ENCODE measurements at places on chromosomes 12 and 14.

- no peak for DNase-seq
Measured at GRCh38 chr14:49962621-49963020, 69.7 kb downstream of the ARF6 start.

- no peak for DNase-seq
Measured at GRCh38 chr12:119642986-119643385, 24.9 kb upstream of the PRKAB1 start.

DNA sequence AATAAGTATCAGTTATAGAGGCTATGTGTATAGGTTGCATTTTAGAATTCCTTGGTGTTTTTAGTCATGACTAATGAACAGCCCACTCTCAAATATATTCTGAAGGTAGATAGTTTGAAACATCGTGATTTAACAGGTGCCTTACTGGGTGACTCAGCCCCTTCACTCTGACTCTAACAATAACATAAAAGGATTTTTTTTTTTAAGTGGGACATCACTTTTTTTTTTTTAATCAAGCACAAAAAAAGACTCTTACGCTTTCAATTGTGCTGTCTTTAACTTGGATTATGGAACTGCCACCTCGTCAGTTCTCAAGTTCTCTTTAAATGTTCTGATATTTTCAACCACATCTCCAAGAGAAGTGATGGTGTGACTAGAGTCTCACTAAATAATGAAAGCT, 46.6 kb downstream of the PPFIA2 start:
- no peak for DNase-seq

GRCh38 chr12:83954071-83954789, 958.4 kb downstream of the SLC6A15 start:
- DNase-seq: no peak

GRCh38 chr12:33663000-33663654, 223.5 kb upstream of the SYT10 start:
- DNase-seq: no peak

DNA sequence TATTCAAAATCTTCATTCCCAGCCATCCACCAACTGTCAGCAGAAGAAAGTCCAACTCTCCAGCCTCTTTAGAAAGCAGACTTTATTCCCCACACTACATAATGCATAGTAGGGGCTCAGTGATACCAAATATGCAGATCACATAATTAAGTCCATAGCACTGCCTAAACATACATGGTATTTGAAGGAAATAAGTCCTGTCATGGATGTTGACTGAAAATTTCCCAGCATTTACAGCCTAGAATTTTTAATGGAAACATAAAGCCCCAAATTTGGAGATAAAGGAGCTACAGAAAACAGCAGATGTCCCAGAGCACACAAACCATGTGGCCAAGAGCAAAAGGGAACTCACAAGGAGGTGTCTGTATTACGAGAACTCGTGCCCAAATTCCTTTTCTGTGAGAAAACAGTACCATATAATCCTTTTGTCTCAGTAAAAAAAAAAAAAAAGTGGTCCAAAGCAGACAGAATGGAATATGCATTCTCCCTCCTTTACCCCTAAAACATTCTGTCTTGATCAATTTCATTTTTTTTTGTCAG, 920.5 kb downstream of the NRXN3 start:
- DNase-seq: no peak

DNA sequence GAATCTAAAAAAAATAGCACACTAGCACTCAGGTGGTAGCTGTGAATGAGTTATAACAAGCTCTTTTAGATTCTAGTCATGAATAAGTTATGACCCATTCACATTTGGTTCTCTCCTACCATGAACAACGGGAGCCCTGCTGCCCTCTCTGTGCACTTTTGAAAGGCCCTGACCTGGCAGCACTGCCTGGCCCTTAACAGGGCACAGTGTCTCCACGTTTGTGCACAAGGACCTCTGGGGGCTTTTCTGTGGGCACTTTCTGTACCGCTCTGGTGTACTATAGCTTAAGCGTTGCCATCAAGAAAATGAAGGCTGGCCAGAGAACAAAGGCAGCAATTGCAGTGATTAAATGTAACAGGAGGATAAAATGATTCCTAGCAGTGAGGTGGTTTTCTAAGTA, 21.2 kb downstream of the CCDC92 start:
- no peak for DNase-seq

GRCh38 chr12:64389154-64389553, 1.4 kb downstream of the C12orf56 start:
- DNase-seq: no peak

GRCh38 chr12:71760471-71760870, 5.8 kb downstream of the RAB21 start:
- no peak for DNase-seq

- DNase-seq: no peak
Measured at GRCh38 chr14:104805326-104805678, 4.4 kb downstream of the ZBTB42 start.

- DNase-seq: no peak
Measured at GRCh38 chr12:101493556-101493955, 18.4 kb downstream of the SPIC start.

GRCh38 chr12:94769047-94769420, 118.7 kb upstream of the TMCC3 start:
- peak; percentile 19 for DNase-seq

DNA sequence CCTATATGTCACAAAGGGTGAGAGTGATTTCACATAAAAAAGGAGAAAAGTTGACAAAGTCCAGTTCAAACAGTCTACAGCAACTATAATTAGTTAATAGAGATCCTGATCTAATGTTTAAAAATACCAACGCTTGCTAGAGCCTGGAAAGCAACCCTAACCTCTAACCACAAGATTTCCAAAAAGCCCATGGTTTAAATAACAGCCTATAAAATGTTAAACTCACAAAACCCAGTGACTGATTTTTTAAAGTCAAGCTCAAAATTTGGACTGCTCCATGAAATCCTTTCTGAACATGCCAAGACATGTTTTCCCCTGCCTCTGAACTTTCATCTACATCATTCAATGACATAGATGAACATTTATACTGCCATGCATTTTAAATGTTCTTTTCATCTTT, 81.6 kb downstream of the PLEKHG7 start:
- no peak for DNase-seq

DNA sequence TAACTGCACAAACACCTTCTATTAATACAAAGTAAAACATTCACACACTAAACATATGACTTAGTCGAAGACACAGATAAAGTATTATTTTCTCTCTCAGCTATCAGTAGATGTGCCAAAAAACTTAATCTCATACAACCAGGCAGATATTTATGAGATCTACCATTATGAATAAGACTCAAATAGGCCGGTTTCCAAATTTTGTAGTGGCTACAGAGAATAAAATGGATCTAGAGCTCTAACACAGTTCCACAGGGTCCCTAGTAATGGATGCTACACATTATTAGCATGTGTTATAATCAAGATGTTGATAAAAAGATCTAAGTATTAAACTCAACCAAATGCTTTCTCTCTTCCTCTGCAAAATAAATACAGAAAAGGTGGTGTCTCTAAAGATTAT, 10.4 kb downstream of the SAV1 start:
- no peak for DNase-seq

- DNase-seq: no peak
Measured at GRCh38 chr14:104712881-104713734, 10.9 kb upstream of the ADSS1 start.

DNA sequence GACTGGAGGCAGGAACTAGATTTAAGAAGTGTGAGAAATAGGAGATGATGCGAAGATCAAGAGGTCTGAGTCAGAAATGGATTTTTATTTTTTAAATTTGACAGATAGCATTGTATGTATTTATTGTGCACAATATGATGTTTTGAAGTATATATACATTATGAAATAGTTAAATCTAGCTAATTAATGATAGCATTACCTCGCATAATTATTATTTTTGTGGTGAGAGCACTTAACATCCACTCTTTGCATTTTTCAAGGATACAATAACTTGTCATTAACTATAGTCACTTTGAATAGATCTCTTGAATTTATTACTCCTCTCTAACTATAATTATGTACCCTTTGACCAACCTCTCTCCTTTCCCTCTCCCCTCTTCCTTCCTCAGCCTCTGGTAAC, 3.7 kb downstream of the SMOC1 start:
- DNase-seq: no peak

DNA sequence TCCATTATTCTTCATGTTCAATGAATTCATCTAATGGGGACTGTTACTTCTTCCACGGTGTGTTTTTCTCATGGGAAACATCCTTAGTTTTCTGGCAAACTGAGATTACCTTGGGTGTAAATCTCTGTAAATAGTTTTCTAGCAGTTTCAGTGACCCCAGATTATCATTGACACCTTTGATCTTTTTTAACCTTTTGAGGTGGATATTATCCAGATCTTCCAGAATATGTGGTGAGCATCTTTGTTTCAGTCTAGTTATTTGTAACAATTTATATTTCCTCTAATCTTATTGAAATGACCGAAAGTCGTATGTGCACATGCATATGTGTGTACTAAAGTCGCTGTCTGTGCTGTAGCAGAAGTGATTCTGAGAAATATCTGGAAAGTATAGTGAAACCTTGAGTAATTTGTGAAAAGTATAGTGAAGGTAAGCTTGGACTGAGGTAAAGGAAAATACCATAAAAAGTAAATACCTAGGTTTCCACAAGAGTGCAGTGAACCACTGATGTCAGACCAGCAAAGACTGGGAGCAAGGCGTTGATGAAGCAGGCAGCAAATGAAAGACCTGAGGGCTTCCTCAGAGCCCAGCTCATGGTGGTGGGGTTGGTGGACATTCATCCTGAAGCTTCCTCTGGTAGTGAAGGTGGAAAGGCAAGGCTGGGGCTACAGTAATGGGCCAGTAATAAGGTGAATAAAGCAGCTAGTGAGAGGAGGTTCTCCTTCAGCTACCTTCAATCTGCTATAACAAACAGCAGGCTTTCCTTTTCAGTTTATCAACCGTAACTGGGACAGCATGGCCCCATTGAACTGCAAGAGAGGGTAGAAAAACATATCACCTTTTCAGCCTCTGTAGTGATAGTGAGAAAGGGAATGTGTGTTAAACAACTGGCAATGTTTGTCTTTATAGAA, 480.2 kb upstream of the FBXO33 start:
- no peak for DNase-seq

- no peak for DNase-seq
Measured at GRCh38 chr14:96581026-96581425, 78.8 kb downstream of the PAPOLA start.

GRCh38 chr14:36426836-36427235, 93.2 kb downstream of the NKX2-1 start:
- no peak for DNase-seq

DNA sequence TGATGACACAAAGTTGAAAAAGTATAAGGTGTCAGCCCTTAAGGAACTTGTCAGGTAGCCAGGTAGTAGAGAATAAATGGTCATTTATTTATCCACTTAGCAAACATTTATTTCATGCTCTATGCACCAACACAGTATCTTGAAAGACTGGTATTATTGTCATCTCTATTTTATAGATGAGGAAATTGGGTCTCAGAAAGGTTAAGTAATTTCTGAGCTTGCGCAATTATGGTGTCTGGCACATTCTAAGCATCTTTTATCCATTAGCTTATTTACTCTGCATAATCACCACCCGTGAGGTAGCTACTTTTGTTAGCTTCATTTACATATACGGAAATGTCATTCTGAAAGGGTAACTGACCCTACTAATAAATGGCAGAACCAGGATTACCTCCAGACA, 2.5 kb upstream of the UTP20 start:
- no peak for DNase-seq

GRCh38 chr14:33634631-33635030, 316.2 kb downstream of the EGLN3 start:
- DNase-seq: no peak

- no peak for DNase-seq
Measured at GRCh38 chr12:103161582-103162362, 204.3 kb downstream of the ASCL1 start.

GRCh38 chr12:29991924-29992323, 208.2 kb upstream of the TMTC1 start:
- no peak for DNase-seq

DNA sequence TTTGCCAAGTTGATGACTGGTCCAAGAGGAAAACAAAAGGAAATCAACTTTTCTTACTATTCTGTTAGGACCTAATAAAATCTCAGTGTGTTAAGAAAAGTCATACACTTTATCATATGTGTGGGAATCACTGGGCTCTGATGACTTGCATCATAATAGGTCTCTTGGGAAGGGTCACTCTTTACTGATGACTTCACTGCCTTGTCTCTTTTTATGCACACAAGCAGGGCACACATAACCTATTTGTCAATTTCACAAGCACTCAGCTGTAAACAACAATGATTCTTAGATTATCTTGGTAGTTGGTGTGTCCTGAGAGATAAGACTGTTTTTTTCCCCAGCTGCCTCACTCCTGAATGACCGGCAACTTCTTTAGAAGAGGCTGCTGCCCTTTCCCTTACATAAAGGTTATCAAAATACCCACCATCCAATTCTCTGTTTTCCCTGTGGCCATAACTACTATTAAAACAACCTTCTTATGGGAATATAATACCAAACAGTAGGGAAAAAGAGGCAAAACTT, 50.9 kb upstream of the INSM2 start:
- no peak for DNase-seq

GRCh38 chr14:52342849-52343596, 28.9 kb downstream of the PTGER2 start:
- DNase-seq: no peak

- DNase-seq: no peak
Measured at GRCh38 chr14:72898448-72898847, 4.5 kb upstream of the DPF3 start.

- no peak for DNase-seq
Measured at GRCh38 chr14:29735459-29735858, 192.2 kb downstream of the PRKD1 start.

GRCh38 chr12:29273178-29273843, 107.7 kb downstream of the ERGIC2 start:
- DNase-seq: no peak

GRCh38 chr14:85090681-85091080, 439.3 kb upstream of the FLRT2 start:
- DNase-seq: no peak

- no peak for DNase-seq
Measured at GRCh38 chr14:74582910-74583581, 29.0 kb downstream of the LTBP2 start.

DNA sequence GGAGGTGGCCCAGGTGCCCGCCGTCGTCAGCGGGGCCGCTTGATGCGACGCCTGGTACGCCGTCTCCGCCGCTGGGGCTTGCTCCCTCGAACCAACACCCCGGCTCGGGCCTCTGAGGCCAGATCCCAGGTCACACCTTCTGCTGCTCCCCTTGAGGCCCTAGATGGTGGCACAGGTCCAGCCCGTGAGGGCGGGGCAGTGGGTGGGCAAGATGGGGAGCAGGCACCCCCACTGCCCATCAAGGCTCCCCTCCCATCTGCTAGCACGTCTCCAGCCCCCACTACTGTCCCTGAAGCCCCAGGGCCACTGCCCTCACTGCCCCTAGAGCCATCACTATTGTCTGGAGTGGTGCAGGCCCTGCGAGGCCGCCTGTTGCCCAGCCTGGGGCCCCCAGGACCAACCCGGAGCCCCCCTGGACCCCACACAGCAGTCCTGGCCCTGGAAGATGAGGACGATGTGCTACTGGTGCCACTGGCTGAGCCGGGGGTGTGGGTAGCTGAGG, 5.5 kb downstream of the LRP10 start:
- DNase-seq: no peak
